Activated naive CD4-positive, alpha-beta T cell (primary cell): ENCODE measurements at places on chromosomes 3 and 15.
A peak's percentile ranks its signal among the peaks of the same experiment; 100 is the strongest.

GRCh38 chr3:111012388-111013248 is 59.0 kb upstream of the NECTIN3 start:
- DNase-seq = no peak

DNA sequence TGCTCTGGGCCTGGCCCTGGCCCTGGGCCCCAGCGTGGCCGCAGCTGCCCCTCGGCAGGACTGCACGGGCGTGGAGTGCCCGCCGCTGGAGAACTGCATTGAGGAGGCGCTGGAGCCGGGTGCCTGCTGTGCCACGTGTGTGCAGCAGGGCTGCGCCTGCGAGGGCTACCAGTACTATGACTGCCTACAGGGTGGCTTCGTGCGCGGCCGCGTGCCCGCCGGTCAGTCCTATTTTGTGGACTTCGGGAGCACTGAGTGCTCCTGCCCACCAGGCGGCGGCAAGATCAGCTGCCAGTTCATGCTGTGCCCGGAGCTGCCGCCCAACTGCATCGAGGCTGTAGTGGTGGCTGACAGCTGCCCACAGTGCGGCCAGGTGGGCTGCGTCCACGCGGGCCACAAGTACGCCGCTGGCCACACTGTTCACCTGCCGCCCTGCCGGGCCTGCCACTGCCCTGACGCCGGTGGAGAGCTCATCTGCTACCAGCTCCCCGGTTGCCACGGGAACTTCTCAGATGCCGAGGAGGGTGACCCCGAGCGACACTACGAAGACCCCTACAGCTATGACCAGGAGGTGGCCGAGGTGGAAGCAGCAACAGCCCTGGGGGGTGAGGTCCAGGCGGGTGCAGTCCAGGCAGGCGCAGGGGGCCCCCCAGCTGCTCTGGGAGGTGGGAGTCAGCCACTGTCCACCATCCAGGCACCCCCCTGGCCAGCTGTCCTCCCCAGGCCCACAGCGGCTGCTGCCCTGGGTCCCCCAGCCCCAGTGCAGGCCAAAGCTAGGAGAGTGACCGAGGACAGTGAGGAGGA is 21.7 kb downstream of the FBLN2 start:
- DNase-seq = no peak

- DNase-seq = peak; percentile 3
Observed at GRCh38 chr3:73502609-73503583, 121.8 kb downstream of the PDZRN3 start.

DNA sequence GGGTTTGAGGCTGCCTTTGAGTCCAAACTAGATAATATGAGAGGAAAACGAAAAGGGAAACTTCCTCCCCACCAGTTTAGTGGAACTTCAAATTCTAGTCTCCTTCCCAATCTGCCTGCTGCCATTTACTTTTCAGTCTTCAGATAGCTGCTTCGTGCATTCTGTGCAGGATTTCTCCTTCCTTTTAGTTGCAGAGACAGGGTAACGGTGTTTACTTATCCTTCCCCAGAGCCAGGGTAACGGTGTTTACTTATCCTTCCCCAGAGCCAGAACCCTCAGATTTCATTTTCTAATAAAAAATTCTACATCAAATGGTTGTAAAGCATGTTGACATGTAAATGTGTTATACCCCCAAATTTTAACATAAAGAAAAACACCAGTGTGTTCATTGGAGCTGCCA is 282.6 kb downstream of the VPS13C start:
- no peak for DNase-seq

- no peak for DNase-seq
Observed at GRCh38 chr3:71528816-71529215, 54.7 kb downstream of the FOXP1 start.
